ENCODE measurements at places on chromosomes 12 and 14.

GRCh38 chr12:32454866-32455265 lies 55.5 kb downstream of the FGD4 start:
- DNase-seq: no peak

DNA sequence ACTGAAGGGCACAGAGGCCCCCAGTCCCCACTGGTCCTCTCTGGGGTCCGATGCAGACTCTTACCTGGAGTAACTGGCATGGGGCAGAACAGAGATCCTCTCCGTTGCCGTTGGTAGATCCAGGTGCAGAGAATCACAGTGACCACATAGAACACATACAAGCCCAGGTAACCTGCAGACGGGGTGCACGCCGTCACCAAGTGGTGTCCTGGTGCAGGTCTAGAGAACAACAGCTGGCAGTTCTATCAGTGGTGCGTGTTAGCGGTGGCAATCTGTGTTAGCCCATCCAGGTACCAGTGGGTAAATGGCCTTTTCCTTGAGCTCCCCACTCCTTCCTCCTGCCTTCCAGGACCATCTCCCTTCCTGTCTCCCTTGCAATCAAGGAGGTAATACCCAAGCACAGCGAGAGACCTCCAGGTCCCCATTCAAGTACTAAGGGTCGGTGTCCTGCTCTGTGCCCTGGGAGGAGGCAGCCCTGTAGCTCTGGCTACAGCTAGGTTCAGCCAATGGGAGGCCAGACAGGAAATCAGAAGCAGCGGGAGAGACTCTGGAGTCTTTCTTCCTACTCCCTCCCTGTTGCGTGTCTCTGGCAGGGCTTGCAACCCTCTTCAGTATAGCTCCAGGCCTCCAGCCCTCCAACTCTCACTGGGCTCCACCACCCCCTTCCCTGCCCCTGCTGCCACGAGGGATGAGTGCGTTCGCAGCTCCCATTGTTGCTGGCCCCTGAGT lies 15.8 kb downstream of the SLC8B1 start:
- no peak for DNase-seq

DNA sequence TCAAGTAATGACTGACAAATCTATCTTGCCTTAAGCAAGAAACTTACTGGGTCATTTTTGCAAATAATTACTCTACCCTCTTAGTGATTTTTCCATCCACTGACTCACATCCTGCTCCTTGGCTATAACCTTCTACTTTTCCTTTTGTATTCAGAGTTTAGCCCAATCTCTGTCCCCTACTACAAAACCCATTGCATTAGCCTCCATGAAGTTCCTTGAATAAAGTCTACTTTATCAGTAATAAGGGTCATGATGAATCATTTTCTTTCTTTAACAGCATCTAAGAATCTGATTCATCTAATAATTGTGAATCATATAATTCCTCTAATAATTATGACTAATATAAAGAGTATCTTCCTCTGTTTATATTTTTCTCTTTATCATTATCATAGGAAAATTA lies 132.6 kb downstream of the NTS start:
- DNase-seq: no peak

- DNase-seq: peak; percentile 28
These were observed 69.0 kb downstream of the PPM1H start for GRCh38 chr12:62865937-62866336.

- no peak for DNase-seq
These were observed 987.8 kb upstream of the USP15 start for GRCh38 chr12:61272441-61272840.

DNA sequence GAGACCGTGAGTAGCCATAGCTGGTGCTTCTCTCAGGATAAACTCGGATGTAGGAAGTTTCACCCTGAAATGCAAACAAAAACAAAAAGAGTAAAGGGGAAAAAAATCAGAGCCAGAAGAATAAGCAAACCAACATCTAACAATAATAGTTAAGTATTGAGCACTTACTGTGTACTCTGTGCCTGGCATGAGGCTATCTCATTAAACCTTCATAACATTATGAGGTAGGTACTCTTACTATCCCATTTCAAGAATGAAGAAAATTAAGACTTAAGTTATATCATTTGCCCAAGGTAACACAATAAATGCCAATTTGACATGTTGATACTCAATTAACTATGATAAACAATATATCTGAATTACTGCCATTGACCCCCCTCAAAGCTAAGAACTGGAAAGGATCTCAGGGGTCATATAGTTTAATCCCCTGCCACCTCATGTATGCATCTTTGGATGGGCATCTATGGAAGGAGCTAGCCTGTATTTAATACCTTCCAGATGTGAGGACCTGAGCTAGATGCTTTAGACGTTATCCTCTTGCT lies 7.4 kb downstream of the SRSF9 start:
- no peak for DNase-seq

DNA sequence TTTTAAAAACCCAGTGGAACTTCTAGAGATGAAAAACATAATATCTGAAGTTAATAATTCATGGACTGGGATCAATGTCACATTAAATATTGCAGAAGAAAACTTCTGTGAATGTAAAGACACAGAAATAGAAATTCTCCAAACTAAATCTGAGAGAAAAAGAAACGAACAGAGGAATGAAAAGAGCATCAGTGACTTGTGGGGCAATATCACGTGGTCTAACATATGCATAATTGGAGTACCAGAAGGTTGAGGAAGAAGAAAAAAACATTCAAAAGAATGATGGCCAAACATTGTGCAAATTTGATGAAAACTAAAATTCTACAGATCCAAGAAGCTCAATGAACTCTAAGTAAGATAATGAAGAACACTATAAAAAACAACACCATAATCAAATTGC lies 130.8 kb downstream of the EFCAB11 start:
- DNase-seq: no peak

- no peak for DNase-seq
These were observed 24.3 kb downstream of the RERG start for GRCh38 chr12:15196678-15197505.

- DNase-seq: peak; percentile 77
These were observed 34.5 kb downstream of the VDR start for GRCh38 chr12:47870175-47870781.

- no peak for DNase-seq
These were observed 12.1 kb upstream of the ALDH2 start for GRCh38 chr12:111754671-111755070.

DNA sequence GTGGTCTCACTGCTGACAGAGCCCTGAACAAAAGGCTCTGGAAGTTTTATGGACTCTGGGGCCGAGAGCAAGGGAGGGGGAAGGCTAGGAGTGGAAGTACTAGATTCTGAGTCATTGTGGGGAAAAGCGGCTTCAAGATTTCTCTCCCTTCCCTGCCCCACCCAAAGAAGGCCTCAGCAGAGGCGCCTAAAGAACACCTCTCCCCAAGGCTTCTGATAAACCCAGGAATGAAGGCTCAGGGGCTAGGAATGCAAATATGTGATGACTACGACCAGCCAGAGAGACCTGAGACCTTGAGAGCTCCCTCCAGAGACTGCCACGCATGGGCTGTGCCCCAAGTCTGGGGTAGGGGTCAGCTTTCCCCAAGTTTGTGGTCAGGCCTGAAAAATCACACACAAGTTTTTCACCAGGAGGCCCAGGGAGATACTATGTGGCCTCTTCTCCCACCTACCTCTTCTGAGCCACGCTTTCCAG lies 130.7 kb upstream of the HIF1A start:
- DNase-seq: peak; percentile 90

DNA sequence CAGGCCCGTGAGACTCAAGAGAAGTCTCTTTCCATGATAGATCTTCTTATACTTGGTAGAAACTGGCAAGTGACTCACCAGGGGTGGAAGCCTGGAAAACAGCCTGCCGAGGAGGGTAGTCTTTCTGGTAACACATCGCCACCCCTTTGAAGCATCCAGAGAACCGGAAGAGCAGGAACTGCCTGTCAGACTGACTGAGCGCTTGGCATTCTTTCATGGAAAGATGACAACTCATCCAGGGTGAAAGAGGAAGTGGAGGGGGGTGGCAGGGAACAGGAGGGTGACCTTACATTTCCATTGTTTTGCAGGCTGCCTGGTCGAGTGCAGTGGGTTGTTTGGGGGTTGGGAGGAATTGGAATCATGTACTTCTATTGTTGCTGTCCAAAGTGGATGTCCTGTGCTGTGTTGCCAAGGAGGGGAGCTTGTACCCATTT lies 34.5 kb downstream of the PRKCH start:
- DNase-seq: no peak

DNA sequence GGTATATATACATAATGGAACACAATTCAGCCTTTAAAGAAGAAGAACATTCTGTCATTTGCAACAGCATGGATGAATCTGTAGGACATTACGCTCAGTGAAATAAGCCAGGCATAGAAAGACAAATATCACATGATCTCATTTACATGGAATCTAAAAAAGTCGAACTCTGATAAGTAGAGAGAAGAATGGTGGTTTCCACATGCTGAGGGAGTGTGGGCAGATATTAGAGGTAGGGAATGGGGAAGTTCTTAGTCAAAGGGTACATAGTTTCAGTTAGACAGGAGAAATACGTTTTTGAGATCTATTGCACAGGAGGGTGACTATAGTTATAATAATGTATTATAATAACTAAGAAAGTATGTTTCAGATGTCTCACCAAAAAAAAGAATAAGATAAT lies 71.4 kb downstream of the ADAMTS20 start:
- DNase-seq: no peak

- DNase-seq: no peak
These were observed at the start of gene CATSPERB for GRCh38 chr14:91731986-91732385. TSS of gene CATSPERB (minus strand) at chr14:91732086. CDS start at chr14:91729479, 2,607 bp downstream.

DNA sequence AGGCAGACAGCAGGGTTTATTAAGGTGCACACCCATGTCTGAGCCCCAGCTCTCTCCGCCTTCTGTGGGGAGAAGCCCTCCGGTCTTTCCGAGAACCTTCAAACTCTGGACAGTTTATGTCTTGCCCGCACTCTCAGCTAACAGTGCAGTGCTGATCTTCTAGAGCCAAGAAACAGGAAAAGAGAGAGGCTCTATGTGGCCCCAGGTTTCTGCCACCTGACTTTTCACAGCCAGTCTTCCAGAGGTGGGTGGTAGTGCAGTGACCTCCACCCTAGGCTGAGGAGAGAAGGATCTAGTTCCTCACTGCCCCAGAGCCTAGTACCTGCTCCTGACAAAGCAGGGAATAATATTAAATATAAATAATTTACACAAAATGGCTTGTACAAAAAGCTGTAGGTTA lies 4.0 kb upstream of the SLC22A17 start:
- no peak for DNase-seq

- DNase-seq: peak; percentile 97
These were observed 124.4 kb downstream of the RAD51B start for GRCh38 chr14:67943947-67944346.
